ENCODE measurements at places on chromosomes 3 and 15. TPM values are rescaled to one million over a fixed set of nuclear protein-coding genes. Genes with fewer than 3 reads are reported as not detected.

MORC1 gene
- not detected for total RNA-seq

C3orf52 gene
- 17.2 TPM for total RNA-seq

NRROS gene
- total RNA-seq: 3.0 TPM

SLC22A14 gene
- not detected for total RNA-seq

PLSCR5 gene
- total RNA-seq: not detected

SEMA3G gene
- under 0.01 TPM for total RNA-seq

VEPH1 gene
- total RNA-seq: 56.1 TPM

GOLGA8M gene
- total RNA-seq: 2.5 TPM

WDR5B gene
- 5.9 TPM for total RNA-seq

NBEAL2 gene
- total RNA-seq: 4.5 TPM

KBTBD13 gene
- total RNA-seq: not detected

RLBP1 gene
- total RNA-seq: not detected

AADAC gene
- 0.12 TPM for total RNA-seq

NTRK3 gene
- total RNA-seq: under 0.01 TPM

PSTPIP1 gene
- 0.11 TPM for total RNA-seq

SLC9C1 gene
- 0.12 TPM for total RNA-seq

SLC6A20 gene
- total RNA-seq: not detected

ST8SIA2 gene
- total RNA-seq: under 0.01 TPM

GOLGA6L4 gene
- 1.2 TPM for total RNA-seq
